ENCODE measurements at places on chromosomes 2 and 18. TPM values are rescaled to one million over a fixed set of nuclear protein-coding genes. Genes with fewer than 3 reads are reported as not detected.

Gene RAB6D
- total RNA-seq, result not detected

Gene LYPD6B
- total RNA-seq, result not detected

GRCh38 chr18:29560270-29560669, 1383.3 kb upstream of the CDH2 start:
- no peak for DNase-seq

- DNase-seq, result no peak
These were observed 98.2 kb downstream of the ZNF521 start for GRCh38 chr18:25253779-25254178.

GRCh38 chr2:72757177-72757775, 68.6 kb downstream of the EXOC6B start:
- DNase-seq, result no peak

DNA sequence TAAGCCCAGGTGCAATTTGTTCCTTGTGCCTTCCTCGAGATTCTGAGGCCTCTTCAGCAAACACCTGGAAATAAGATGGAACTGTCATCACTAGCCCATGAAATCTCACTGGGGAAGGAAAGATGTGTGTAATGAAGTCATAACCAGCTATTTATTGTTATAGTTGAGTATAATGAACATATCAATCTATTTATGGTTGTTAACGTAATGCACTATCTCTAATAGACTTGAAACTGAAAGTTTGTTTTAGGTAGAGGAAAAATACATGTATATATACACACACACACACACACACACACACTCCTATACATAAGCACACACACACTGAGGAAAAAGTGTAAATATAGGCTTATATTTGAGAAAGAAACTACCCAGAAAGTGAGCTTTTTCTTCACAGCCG, 62.8 kb downstream of the UGGT1 start:
- DNase-seq, result no peak

GRCh38 chr2:164934401-164935117, 20.8 kb downstream of the SLC38A11 start:
- no peak for DNase-seq

DNA sequence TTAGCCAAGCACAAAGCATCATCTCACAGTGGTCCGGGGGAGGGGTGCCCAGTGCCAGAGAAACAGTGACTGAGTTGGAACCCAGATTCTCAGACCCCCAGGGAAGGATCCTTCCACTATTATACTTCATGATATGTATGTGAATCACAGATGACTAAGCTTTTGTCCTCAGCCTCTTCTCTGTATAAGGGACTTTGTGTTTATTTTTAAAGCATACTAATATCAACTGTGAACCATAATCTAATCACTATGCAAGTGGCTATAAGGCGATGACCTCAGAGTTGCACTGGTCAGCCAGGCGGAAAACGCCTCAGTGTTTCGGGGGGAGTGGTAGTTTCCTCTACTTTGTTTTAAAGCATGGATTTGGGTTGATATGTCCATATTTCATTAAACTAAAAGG, 160.4 kb upstream of the TMEM200C start:
- no peak for DNase-seq

GRCh38 chr2:164910101-164910899, 45.0 kb downstream of the SLC38A11 start:
- DNase-seq, result no peak

- no peak for DNase-seq
These were observed 727.8 kb upstream of the FANCL start for GRCh38 chr2:58968885-58969284.
